ENCODE measurements at places on chromosomes 6 and 20.

GRCh38 chr20:12594410-12595088 lies 414.2 kb upstream of the SPTLC3 start:
- no peak for DNase-seq

GRCh38 chr20:50724851-50725723 lies 6.3 kb upstream of the PARD6B start:
- no peak for DNase-seq

DNA sequence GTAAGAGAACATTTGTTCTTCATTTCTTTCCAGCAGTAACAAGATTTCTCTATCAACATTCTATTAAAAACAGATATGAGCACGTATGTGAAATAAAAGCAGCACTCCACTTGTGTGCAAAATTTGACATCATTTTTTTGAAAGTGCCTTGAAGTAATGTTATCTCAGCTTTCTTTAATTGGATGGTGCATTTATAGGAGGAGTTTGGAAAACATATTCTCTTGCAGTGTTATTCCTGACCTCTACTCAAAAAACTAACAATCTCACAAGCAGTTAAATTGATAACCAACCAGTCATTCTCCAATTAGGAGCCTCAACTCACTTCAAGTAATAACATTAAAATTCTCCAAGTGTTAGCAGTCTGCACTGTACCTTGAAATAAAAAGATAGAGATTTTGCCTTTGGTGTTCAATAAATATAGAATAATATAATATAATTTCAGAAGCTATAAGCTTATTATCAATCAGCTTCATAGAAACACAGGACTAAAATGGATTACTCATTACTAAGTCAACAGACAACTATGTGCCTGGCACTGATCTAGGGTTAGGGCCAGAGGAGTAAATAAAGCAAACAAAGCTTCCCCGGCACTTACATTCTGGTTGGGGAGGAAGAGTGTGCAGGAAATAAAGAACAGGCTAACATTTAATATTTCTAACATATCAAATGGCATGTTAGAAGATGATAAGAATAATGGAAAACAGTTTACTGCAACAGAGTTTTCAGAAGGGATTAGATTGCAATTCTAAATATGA lies 149.0 kb upstream of the SGK1 start:
- no peak for DNase-seq

DNA sequence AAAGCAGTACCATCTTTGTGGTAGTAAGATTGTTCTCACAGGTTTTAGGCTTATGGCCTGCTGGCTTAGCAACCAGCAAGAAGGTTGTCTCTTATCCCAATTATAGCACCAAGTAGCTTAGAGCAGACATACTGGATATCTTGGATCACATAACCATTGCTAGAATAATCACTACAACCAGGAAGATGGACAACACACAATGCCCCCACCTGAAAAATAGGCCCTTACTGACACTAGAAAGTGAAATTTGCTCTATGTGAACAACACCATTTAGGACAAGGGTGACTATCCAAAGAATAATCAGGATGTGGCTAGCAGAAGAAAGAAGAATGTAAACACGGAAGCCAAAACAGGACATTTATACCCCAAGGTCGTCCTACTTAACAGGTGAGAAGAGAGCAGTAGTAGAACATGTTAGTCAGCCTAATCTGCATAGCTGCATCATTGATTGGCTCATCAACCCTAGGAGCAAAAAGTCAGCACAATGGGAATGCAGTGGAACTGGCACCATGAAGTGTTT lies 172.7 kb upstream of the MARCKS start:
- no peak for DNase-seq

GRCh38 chr20:47546184-47547033 lies 44.7 kb downstream of the NCOA3 start:
- no peak for DNase-seq

DNA sequence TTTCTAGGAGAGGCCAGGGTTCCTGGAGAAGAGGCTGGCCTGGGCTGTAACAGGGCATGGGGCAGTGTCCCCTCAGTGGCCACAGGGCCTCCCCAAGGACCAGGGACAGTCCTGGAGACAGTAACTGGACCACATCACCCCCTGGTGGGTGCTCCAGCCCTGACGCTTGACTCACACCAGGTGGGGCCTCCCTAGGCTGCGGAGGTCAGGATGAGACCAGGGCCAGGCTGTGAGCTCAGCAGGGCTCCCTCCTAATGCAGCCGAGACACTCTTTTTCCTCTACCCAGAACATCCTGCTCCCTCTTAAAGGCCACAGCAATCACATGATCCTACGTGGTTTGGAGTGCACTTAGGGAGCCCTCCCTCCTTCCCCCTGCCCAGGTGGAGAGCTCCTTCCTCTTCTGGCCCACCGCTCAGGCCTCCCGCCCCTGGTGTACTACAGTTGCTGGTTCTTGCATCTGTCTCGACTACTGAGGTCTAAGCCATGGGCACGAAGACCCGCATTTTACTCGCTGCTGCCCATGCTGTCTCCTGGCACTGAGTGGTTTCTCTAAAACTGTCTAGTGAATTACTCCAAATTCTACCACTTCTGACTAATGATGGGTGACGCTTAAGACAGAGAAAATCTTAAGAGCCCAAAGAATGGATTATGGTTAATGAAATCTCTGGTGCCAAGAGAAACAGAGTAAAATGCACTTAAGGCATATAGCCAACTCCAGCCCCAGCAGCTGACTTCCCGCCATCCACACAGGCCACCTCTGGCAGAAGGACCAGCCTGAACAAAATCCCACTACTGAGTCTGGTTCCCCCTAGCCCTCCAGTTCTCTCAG lies 166.1 kb upstream of the CST7 start:
- DNase-seq: no peak

DNA sequence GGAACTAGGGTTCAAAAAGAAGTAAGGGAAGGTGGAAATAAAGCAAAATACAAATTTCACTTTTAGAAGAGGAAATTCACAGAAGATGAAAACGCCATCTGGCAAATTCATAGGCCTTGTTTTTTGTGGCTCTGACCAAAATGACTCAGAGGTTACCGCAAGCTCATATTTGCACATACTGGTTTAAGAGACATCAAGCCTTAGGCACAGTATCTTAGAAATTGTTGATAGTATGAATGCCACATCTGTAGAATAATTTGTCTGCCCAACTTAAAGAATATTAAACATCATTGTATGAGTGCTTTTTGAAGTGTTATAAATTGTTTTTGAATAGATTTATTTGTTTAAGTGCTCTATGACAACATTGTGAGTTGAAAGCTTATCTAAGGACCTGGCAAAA lies 10.6 kb downstream of the TAAR1 start:
- DNase-seq: peak; percentile 55

DNA sequence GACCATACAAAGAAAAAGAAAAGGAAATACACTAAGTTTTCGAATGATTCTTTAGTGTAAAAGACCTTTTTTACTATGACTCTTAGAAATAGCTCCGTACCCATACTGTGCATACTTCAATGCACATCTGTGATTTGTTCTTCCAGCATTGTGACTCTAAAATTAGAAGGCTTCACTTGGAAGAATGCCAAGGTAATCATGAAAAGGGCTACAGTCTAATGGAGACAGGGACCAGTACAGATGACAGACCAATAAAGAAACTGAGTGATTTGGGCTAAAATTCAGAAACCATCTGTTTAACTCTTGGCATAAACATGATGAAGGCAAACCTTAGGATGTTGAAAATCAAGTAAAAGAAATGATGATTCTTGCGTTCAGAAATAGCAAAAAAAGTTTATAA lies 46.3 kb downstream of the CYP39A1 start:
- DNase-seq: no peak

DNA sequence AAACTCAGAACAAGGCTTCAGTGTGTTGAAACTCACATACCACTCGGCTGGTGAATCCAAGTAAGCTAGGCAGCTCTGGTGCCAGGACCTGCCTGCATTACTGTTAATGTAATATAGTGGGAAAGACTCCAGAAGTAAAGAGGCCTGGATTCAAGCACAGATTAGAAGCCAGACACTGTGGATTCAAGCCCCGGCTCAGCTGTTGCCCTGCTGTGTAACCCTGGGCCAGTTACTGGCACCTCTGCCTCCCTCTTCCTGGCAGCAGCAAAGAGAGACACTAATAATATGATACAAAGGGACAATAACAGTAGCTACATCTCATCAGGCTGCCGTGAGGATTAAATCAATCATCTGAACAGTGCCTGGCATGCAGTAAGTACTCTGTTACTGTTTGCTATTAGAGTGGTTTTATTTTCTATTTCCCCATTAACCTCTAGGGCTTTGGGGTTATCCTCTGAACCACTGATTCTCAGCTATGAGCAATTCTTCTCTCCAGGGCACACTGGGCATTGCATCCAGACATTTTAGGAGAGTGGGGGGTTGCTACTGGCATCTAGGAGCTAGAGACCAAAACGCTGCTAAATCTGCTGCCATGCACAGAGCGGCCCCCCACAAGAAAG lies 92.9 kb downstream of the ZMYND8 start:
- no peak for DNase-seq

GRCh38 chr20:63163596-63164483 lies 52.1 kb downstream of the YTHDF1 start:
- DNase-seq: no peak

GRCh38 chr6:906920-907319 lies 214.0 kb upstream of the EXOC2 start:
- DNase-seq: no peak

GRCh38 chr20:51021067-51022025 lies 1.6 kb downstream of the KCNG1 start:
- no peak for DNase-seq

- DNase-seq: no peak
These were observed 52.9 kb upstream of the PMEPA1 start for GRCh38 chr20:57762531-57763234.

- no peak for DNase-seq
These were observed 59.3 kb upstream of the STMND1 start for GRCh38 chr6:17042422-17043147.

- peak; percentile 58 for DNase-seq
These were observed 192.5 kb downstream of the PTPRK start for GRCh38 chr6:128327890-128328289.

DNA sequence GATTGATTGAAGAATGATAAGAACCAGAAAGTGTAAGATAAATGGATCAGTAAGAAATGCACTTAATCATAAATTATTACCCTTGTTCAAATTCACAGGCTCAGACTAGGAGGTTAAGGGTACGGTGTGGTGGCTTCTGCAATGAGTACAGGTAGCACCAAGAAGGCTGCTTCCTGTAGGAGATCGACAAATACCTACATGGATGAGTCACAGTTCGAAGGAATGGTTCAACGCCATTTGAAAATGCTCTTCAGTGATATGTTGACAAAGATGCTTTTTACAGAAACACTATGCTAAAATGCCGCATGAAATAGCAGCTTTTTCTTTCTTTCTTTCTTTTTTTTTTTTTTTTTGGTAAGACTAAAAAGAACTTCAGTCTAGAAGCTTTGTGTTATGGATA lies 116.2 kb downstream of the DTNBP1 start:
- DNase-seq: no peak

- DNase-seq: no peak
These were observed 41.2 kb downstream of the TMEM14A start for GRCh38 chr6:52712136-52712535.

- DNase-seq: no peak
These were observed 11.4 kb downstream of the FOXS1 start for GRCh38 chr20:31833931-31834521.

DNA sequence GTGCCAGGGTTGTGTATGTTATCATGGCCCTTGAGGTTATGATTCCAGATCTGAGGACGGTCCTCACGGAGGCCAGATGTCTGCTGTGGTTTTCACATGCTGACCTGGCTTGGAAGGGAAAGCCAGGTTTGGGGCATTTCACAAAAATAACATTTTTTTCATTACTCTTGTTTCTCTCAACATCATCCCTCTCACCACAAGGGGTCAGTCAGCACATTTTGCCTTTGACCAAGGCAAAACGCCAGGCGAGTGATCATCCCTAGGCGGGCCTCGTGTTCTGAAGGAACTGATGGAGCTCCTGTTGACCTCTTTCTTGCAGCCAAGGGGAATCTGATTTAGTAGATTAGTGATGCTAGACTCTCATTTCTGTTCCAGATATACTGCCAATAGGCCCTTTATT lies 133.5 kb downstream of the TBC1D7 start:
- DNase-seq: no peak

- DNase-seq: no peak
These were observed 6.9 kb downstream of the PI3 start for GRCh38 chr20:45181639-45182038.

- no peak for DNase-seq
These were observed 12.9 kb upstream of the UQCC2 start for GRCh38 chr6:33724102-33725023.

DNA sequence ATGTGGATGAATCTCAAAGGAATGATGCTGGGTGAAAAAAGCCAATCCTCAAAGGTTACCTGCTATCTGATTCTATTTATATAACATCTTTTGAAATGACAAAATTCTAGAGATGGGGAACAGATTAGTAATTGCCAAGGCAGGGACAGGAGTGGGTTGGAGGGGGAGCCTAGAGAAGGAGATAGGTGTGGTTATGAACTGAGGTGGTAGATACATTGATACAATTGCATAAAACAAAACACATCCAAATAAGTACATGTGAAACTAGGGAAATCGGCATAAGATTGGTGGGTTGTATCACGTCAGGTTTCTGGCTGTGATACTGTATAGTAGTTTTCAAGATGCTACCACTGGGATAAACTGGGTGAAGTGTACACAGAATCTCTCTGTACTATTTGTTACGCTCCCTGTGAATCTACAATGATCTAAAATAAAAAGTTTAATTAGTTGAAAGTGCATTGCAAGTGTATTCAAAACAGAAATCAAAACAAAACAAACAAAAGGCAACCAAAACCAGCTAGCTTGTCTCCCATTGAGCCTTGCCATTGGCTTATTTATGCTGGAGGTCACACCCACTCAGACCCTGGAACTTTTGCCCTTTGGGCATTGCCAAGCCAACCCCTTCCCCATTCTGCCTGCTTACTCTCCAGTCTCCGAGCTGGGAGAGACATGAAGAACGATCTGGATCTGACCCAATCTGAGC lies 27.8 kb downstream of the PPP1R16B start:
- DNase-seq: no peak

DNA sequence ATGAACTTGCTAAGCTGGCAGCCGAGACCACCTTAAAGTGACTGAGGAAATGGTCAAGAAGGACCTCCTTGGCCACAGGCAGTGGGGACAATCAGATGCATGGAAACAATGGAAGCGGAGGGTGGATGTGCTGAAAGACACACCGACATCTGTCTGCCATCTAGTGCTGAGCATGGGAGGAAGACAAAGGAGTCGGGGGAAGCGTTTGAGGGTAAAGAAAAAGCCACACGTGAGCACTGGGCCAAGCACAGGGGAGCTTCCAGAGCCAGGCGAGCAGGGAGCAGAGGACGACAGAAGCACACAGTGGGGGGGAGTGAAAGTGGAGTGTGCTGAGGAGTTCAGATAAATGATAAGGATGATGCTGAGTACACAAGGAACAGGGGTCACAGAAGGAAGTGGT lies 367.8 kb downstream of the ZFAND3 start:
- no peak for DNase-seq

- DNase-seq: no peak
These were observed 95.4 kb upstream of the NKX2-2 start for GRCh38 chr20:21609221-21609620.

- DNase-seq: no peak
These were observed 190.0 kb downstream of the UBE3D start for GRCh38 chr6:82875573-82876185.

All from CD8-positive, alpha-beta T cell (primary cell).